ENCODE measurements at places on chromosomes 3 and 15.

DNA sequence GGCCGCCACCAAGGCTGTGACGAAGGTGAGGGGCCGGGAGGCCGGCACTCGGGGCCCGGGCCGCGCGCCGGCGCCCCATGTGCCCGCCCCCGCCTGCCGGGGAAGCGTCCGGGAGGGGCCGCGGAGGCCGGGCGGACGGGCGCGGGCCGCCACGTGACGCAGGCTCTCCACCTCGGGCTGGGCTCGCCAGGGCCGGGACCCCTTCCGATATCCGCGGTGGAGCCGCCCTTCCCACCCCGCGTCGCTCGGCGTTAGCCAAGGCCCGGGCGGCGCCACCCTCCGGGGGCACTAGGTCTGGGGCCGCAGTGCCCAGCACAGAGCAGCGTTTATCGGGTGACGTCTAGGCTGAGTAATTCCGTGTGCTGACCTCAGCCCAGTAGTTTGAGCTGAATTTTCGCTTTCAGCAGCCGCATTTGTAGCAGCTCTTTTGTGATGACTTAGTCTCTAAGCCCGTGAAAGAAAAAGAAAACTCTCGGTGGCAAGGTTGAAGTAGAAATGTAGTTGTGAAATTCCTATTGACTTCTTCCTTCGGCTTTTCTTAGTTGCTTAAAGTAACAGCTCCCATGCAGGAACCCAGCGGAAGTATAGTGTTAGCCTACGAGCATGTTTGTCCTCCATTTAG lies 885 bp downstream of the CDV3 start:
- DNase-seq, result peak; percentile 76

GRCh38 chr15:69058830-69059556 lies 44.5 kb downstream of the NOX5 start:
- DNase-seq, result peak; percentile 89

DNA sequence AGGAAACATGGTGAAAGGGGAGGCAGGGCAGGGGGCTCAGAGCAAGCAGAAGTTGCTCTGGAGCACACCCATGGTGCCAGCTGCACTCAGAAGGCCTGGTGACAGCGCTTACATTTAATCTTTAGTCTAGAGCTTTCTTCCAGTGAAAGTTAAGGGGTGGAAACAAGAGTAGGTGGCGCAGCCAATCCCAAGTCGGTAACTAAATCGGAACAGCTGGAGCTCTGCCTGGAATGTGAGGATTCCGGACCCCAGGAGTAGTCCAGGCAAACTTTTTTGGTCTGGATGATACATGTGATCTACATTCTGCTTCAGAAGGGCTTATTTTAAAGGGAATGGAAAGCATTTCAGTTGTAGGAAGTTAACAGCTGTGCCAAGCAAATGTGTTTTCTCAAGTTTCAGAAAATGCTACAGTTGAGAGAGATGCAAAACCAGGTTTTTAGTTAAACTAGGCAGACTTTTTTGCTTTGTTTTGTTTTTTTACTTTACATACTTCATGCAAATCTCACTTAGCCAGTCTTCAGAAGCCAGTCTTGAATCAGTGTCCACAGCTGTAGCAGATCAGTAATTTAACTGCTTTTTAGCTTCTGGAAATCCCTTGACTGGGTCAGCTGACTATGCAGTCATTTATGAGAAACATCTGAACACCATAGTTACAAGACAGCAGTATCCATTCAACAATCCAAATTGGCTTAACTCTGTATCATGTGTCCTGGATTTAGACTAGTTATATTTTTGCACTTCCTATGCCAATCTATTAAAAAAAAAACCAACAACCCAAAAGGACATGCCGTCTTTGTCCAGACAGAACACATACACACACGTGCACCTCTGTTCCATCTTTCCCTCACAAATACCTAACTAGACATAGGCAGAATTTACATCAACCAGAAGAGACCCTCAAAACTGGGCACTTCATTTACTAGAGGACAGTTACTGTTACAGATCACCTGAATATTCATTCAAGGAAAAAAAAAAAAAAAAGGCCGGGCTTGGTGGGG lies 33.2 kb downstream of the ZNF106 start:
- DNase-seq, result peak; percentile 70

- peak; percentile 55 for DNase-seq
Observed at GRCh38 chr3:188051801-188052168, 102.2 kb upstream of the LPP start.

DNA sequence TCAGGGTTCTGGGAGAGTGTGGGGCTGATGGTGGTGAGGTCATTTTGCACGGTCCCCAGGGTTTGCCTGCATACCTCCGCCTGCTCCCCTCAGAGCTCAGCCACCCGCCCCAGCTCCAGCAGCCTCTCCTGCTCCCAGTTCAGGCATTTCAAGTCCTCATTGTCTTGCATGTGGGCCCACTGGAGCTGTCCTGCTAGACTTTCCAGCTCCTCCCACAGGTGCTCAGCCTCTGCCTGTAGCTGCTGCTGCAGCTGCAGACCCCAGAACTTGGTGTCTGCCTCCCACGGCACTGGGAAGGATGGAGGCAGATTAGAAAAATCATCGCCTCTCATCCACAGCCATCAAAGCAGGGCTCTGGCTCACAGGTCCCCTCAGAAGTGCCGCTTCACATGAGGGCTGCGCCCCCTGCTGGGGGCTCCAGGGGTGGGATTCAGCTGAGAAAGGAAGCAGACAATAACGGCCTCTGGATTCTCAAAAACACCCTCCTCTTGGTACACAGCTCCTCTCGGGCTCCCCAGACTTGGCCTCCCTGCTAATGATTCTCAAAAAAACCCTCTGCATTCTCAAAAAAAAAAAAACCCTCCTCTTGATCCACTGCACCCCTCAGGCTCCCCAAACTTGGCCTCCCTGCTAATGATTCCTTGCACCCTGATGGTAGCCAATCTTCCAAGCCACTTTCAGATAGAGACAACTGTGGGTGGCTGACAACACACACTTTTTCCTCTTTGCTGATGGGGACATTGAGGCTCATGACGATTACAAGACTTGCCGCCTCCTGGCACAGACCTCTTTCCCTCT lies 89.3 kb upstream of the C2CD4B start:
- DNase-seq, result peak; percentile 61

GRCh38 chr3:178584722-178585380 lies 48.6 kb downstream of the KCNMB2 start:
- no peak for DNase-seq

DNA sequence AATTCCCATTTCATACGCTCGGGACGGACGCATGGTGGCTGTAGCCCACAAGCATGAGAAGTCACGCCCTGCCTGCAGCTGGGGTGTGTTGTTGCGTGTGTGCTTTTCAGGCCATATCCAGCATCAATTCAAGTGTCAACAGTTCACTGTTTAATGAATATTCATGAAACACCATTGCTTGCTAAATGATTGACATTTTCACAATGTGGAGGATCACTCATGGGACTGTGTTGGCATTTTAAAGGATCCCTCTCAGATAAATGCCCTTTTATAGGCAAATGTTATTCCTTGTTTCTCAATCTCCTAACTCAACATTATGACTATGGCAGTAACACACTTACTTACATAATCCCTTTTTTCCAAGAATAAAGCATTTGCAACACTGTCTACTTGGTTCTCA lies 511.3 kb downstream of the GABRG3 start:
- no peak for DNase-seq

DNA sequence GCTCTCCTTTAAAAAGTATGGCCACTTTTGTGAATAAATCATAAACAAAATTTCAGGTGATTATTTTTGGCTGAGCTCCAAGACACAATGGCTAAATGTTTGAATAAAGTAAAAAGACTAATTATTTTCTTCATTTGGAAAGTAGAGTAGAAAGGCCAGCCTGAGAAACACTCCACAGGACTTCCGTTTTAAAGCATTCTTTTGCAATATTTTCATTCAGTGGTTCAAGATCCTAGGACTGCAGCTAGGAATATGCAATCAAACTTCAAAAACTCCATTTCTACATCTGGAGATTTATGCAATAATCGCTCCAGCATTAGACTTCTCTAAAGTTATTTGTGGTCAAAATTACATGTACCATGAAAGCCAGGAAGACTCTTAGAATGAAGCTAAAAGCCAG lies 62.8 kb downstream of the MECOM start:
- no peak for DNase-seq

- DNase-seq, result peak; percentile 68
Observed at GRCh38 chr3:171972871-171973348, 66.5 kb upstream of the FNDC3B start.

DNA sequence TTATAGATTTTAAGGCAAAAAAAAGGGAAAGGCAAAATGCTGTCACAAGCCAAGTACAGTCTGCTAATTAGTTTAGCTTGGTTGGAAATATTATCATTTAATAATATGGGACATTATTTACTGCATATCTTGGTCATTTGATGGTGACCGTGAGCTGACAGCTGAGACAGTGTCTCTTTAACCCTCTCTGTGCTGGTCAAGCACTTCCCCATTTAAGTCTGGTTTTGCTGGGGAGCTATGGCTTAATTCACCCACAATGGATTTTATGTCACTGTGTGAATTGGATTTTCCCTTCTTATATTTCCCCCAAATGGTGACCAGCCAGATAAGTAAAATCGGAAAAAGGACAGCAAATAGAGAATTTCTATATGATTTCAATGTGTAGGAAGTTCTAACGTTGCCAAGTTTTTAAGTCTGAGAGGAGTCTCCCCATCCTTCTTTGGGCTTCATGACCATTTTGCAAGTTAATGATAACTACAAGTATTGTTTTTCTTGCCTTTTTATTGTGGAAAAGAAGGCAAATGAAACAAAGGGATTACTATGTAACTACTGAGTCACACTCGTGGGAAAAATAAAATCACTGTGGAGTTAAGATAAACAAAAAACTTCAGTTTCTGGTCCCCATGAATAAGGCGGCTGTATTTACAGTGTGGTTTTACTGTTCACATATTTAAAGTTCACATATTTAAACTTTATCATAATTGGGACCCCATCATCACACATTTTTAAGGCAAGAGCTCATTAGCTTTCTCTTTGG lies 373.5 kb downstream of the NR2F2 start:
- no peak for DNase-seq

GRCh38 chr3:112514527-112515128 lies 15.4 kb upstream of the BTLA start:
- no peak for DNase-seq

GRCh38 chr15:48389691-48390143 lies 58.5 kb downstream of the DUT start:
- no peak for DNase-seq

GRCh38 chr3:34377961-34378360 lies 579.5 kb downstream of the PDCD6IP start:
- DNase-seq, result no peak

- DNase-seq, result no peak
Observed at GRCh38 chr3:161274691-161275298, 53.7 kb downstream of the NMD3 start.

- no peak for DNase-seq
Observed at GRCh38 chr3:47817609-47818008, 14.7 kb downstream of the DHX30 start.

DNA sequence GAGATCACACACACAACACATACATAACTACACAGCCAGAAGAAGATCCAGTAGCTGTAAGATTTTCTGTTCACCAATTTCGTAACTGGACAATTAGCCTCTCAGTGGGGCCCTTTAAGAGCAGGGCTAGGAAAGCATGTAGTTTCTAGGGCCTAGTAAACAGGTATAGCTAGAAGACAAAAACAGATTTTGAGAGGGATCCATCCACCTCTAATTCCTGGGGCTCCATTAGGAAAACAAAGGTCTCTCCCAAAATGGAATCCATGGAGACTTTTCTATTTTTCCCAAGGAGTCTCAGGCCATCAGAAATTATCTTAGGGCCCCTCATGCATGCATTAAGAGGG lies 10.5 kb downstream of the KIF15 start:
- DNase-seq, result no peak

DNA sequence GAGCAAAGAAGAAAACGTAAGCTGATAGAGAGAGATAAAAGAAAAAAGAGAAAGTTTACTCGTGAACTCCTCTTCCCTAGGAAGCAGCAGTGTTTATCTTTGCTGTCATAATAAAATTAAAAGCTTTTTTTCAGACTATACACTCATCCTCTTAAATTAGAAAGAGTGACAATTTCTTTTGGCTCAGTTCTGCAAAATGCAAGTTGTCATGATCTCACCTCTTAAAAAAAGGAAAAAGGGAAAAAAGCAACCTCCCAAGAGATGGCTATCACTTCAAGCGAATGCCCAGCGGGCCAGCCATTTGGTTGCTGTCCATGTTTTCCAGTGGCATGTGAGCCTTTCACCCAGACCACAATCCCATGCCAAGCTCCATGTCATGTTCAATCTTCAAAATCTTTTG lies 7.0 kb upstream of the THBS1 start:
- DNase-seq, result no peak

GRCh38 chr3:120198305-120198878 lies 86.6 kb downstream of the GPR156 start:
- DNase-seq, result no peak

DNA sequence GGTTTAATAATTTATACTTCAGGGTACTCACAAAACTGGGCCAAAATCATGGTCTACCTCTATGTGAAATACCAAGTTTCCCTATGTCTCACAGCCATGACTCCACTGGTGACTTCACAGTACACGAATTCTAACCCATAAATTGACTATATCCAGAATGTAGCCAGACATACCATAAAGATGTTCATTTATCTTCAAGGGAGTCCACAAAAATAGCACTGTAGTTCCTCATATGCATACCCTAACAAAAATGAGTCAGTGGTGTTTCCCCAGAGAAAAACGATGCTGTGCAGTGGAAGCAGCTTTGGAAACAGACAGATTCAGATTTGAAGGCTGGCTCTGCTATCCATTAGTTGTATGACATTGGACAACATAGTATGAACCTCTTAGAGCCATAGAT lies 438.8 kb downstream of the FHIT start:
- DNase-seq, result no peak

- no peak for DNase-seq
Observed at GRCh38 chr15:63519548-63520178, 15.3 kb downstream of the USP3 start.

DNA sequence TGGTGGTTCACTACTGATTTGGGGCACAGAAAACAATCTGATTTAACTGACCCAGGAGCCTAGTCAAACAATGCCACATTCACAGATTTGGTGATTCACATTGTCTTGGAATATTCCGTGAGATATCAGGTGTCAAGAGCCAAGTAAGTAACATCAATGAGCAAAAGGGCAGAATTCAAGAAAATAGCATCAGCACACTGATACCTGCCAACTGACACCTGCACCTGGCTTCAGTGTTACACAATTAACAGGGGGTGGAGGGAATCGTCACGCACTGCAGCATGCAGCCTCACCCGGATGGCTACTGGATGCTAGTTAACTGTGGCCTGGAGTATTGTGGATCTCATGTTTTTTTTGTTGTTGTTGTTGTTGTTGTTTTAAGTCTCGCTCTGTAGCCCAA lies 17.6 kb downstream of the CCNL1 start:
- DNase-seq, result no peak

Measured in left ventricle myocardium inferior (tissue), 1 donor.